ENCODE measurements at places on chromosomes 16 and 17.

DNA sequence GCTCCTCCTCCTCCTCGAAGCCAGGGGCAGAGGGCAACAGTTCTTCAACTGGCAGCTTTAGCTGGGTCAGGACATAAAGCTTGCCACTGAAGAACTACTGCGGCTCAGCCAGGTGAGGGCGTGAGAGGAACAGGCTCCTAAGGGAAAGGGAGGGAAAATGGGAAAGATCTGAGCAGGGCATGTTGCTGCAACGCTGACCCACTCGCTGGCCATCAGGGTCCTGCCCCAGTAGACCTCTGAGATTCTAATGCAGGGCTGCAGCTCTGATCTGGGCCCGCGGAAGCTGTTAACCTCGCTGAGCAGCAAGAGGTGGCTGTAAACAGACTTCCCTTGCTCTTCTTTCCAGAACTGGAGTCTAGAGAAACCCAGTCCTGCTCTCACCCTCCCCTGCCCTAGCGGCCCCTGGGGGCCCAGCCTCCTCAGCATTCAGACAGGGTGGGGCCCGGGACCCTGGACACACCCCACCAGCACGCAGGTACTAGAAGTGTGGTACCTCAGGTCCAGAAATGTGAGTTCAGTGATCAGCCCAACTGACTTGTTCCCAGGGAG, 3.8 kb upstream of the TLCD2 start:
- no peak for DNase-seq

DNA sequence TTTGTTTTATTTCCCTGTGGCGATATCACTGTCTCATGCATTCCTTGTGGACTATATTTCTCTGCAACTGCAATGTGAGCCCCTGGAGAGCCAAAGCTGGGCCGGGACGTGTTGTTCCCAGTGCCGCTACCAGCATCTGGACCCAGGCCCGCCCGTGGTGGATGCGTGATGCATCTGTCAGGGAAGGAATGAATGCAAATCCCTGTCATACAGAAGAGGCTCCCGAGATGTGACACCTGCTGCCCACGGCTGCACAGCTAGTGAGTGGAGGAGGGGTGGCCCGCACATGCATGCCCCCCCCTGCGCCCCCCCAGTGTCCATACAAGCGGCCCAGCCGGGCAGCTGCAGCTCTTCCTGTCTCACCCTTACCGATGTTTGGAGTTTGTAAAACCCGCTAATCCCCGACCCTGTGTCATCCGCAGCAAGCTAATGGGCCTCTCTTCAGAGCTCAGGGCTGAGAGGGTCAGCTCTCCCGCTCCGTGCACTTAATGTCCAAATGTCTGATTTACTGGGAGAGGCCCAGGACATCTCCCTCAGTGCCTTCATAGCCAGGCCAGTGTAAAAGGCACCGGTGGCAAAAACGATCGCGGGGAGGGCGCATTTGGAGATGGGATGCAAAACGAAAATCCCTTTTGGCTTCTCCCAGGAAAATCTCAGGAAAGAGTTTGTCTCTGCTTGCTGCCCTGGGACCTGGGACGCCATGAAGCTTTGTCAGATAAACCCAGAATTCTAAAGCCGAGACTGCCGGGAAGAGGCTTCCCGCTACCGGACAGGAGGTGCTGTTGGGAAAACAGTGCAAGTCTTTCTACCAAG, 91.8 kb downstream of the FOXL1 start:
- DNase-seq = no peak

GRCh38 chr17:73634629-73635028, 9.6 kb downstream of the SDK2 start:
- DNase-seq = no peak

- DNase-seq = peak; percentile 85
These were observed 791 bp downstream of the MCRIP2 start for GRCh38 chr16:642189-643049.

- DNase-seq = peak; percentile 95
These were observed 45.8 kb upstream of the PVALEF start for GRCh38 chr17:81119223-81120148.

GRCh38 chr16:50505115-50505514, 43.1 kb upstream of the NKD1 start:
- no peak for DNase-seq

- DNase-seq = no peak
These were observed 17.3 kb downstream of the DBNDD1 start for GRCh38 chr16:90001761-90002503.

GRCh38 chr17:82710499-82711232, 5.8 kb upstream of the FN3KRP start:
- no peak for DNase-seq

DNA sequence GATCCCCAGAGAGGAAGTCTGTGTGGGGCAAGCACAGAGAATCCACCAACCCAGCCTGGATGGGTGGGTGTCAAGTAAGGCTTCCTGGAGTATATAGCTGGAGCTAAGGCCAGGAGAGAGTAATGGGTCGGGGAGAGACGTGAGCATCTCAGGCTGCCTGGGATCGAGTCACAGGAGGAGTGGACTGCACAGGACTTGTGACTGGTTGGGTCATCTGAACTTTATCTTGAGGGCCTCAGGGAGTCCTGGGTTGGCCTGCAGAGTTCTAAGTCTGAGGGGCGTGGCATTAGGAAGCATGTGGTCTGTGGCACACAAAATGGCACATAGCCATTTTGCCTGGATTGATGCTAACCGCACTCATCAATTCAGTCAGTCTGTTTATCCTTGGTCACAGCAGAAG, 1.5 kb downstream of the PLA2G15 start:
- peak; percentile 50 for DNase-seq

DNA sequence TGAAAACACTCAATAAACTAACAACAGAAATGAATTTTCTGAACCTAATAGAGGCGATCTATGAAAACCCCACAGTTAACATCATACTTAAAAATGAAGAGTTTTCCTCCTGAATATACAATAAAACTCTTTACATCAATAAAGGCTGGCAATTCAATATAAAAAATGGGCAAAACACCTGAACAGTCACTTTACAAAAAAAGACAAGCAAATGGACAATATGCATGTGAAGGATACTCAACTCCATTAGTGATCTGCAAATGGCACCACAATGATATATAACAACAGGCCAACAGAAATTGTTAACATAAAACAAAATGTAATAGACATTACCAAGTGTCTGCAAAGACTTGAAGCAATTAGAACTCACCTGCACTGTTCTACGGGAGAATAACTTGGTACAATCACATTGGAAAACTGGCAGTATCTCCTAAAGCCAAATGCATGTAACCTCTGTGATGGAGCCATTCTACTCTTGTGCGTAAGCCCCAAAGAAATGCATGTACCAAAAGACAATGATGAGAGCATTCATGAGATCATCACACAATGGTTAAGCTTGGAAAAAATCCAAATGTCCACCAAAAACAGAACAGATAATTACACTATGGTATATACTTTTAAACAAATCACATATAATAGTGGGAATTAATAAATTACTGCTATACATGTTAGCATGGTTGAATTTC, 433.4 kb upstream of the MAF start:
- DNase-seq = no peak

- no peak for DNase-seq
These were observed 15.4 kb downstream of the SMARCE1 start for GRCh38 chr17:40632216-40632615.

DNA sequence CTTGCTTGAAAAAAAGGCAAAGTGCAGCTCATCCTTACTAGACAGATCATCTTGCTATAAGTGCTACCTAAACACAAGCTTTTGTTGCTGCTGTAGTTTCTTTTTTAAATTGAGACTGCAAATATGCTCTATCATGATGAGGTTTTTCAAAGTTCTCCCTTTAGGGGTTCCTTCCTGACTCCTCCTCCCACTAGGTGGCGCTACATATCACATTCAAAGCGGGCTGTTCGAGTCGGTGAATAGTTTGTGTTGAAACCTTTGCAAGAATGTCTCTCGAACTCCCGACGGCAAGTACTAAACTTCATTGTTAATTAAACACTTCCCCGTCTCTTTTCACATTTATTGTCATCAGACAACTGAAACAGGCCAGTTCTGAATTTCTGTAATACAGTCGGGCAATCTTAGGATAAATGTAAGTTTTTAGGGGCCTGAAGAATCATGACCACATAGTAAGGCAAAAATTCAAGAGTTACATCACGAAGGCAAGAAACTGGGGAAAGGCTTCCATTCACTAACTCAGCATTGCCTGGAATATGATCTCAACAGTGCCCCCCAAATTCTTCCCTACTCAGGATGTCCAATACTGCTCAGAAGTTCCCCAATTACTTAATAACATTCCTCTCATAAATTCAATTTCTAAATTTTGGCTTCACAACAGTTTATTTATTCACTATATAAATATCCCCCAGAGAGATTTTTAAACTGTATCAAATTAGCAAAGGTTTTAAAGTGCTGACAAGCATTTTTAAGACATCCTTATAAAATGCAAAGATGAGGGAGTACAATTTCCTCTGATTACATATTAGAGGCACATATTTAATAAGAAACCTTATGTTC, 6.7 kb downstream of the HS3ST3A1 start:
- peak; percentile 88 for DNase-seq

DNA sequence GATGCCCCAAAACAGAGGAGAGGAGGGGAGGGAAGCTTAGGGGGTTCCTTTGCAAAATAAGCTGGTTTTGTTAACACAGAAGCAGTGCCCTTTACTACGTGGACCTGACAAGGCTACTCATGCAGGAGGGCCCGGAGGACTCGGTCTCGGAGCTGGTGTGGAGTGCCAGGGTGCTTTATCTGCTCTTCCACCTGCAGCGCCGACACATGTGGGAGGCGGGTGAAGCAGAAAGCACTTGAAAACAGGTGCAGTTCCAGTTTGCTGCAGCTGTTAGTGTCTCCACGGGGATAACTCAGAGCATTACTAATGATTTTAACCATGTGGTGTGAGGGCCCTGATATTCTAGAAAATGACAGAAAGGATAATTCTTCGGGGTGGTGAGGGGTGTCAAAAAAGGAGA, 35.0 kb upstream of the MNT start:
- DNase-seq = no peak

GRCh38 chr16:78513838-78514237, 414.4 kb downstream of the WWOX start:
- DNase-seq = no peak

DNA sequence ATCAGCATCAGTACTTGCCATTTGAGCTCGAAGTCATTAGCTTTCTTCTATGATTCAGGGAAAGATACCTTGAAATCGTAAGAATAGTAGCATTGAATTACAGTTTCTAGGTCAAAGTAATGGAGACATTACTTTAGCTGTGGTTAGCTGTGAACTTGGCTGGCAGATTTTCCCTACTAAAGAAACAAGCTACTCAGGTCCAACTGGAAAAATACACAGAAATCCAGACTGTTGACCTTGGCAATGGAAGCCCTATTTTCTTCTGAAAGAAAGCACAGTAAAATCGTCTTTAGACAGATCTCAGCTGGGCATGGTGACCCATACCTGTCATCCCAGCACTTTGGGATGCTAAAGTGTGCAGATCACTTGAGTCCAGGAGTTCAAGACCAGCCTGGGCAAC, 13.4 kb upstream of the DNAJA2 start:
- DNase-seq = no peak

DNA sequence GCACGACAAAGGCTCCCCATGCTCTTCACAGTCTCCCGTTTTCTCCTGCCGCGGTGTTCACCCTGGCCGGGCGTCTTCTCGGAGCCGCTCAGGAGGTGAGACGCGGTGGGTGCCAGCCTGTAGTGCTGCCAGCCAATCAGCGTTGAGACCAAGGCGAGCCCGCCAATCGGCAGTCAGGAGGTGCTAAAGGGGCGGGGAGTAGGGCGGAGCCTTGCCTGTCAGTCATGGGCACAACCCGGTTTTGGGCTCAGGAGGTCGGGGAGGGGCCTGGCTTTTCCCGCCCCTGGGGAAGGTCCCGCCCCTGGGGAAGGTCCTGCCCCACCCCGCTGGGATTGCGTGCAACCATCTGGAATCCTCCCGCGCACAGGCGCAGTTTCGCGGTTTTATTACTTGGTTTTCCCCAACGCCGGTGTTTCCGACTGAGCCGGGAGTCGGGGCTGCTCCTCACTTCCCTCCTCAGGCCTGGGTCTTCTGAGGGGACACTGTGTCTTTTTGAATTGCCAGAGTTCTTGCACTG, at the start of gene PRDM7:
TSS of gene PRDM7 (minus strand) at position 92 of the 517 bp plus-strand sequence. CDS start 1,421 bp downstream, outside the sequence.
- DNase-seq = peak; percentile 82

DNA sequence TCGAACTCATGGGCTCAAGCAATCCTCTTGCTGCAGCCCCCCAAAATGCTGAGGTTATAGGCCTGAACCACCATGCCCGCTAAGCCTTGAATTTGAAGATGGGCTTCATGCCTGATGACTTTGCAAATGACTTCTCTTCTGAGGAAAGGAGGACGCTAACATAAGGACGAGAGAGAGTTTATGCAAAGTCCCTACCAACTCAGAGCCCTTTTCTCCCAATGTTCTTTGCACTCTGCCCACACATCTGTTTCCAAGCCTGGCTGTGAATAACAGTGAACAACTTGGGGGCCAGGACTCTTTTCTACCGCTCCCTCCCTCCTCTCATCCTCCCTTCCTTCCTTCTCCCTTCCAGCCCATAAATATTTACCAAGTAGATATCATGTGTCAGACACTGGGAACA, 8.5 kb upstream of the NPIPB2 start:
- DNase-seq = no peak

GRCh38 chr17:38870259-38871165, 654 bp downstream of the LASP1 start:
- DNase-seq = peak; percentile 71

- DNase-seq = peak; percentile 31
These were observed 1.4 kb upstream of the HS3ST3B1 start for GRCh38 chr17:14299280-14300141.

GRCh38 chr17:71976011-71976649, 144.7 kb upstream of the SOX9 start:
- peak; percentile 49 for DNase-seq

DNA sequence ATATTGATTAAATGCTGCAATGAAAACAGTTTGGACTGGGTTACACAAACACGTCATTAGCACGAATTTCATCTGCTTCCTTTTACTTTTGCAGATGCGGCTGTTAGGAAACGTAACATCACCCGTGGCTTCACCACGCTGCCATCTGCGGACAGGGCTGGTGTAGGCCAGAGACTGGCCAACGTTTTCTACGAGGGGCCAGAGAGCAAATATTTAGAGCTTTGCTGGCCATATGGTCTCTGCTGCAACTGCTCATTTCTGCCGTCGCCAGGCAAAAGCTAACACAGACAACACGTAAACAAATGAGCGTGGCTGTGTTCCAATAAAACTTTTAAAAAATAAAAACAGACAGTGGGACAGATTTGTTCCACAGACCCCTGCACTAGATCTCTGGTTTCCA, 96.6 kb downstream of the ENGASE start:
- no peak for DNase-seq

- DNase-seq = no peak
These were observed 48.9 kb upstream of the HAPSTR1 start for GRCh38 chr16:9042533-9042932.

GRCh38 chr16:11108466-11108805, 147.6 kb downstream of the SOCS1 start:
- DNase-seq = no peak

- DNase-seq = no peak
These were observed 128.5 kb upstream of the GSE1 start for GRCh38 chr16:85484347-85485300.

- DNase-seq = no peak
These were observed 15.9 kb downstream of the POLG2 start for GRCh38 chr17:64480951-64481350.

DNA sequence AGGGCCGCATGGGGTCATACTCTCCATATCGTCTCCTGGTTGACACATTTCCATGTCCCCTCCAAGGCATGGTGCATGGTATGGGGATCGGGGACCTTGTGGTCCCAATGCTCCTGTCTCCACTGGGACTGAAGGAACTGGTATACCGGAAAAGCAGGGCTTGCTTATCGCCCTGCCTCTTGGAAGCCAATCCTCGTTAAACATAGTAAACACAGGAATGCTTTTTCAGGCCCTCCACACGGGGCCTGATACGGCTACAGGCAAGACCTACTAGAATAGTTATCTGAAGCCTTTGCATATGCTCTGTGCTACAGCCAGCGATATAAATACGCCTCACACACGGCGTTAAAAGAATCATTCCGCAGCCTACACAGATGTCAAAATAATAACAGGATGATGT, 159.5 kb downstream of the SHISA9 start:
- DNase-seq = no peak

Data from adrenal gland (tissue), 19 donors.